RWPE2 (cell line): ENCODE measurements at places on chromosomes 13 and 19.

DNA sequence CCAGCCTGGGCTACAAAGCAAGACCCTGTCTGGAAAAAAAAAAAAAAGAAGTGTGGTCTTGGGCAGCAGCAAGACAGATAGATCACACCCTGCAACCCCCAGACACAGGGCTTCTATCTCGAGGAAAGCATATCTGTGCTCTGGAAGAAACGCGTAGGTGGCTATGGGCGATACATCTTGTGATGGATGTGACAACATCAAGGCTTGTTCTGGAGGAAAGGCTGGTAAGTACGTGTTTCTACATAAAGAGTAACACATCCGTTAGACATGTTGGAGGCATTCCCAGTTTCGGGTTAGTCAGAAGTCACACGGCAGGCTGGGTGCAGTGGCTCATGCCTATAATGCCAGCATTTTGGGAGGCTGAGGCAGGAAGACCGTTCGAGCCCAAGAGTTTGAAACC, 6.6 kb upstream of the DHDH start:
- peak; percentile 84 for DNase-seq

GRCh38 chr13:65461590-65461989, 1768.5 kb downstream of the PCDH9 start:
- no peak for DNase-seq

GRCh38 chr13:28333204-28333881, 161.6 kb downstream of the FLT1 start:
- DNase-seq = no peak

GRCh38 chr13:30551189-30551588, 66.5 kb upstream of the USPL1 start:
- no peak for DNase-seq

- DNase-seq = no peak
These were observed 53.2 kb upstream of the GAS6 start for GRCh38 chr13:113917096-113917495.

DNA sequence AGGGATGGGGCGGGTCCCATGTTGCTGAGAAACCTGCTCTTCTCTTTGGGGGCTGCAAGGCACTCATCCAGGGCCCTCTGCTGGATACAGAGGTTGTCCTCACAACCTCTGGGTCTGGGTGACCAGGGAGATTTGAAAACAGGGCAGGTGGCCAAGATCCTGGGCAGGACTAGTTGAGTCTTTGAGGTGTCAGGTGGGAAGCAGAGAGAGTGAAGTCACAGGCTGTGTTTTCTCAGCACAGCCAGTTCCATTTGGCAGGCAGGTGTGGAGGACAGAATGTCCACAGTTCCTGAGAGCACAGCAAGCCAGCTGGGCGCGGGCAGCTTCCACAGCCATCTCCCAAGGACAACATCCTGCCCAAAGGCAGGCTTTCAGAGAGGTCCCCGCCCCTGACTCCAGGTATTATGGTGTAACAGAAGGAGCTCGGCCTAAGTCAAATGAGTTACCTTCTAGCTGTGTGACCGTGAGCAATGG, 118.8 kb downstream of the NUFIP1 start:
- no peak for DNase-seq

DNA sequence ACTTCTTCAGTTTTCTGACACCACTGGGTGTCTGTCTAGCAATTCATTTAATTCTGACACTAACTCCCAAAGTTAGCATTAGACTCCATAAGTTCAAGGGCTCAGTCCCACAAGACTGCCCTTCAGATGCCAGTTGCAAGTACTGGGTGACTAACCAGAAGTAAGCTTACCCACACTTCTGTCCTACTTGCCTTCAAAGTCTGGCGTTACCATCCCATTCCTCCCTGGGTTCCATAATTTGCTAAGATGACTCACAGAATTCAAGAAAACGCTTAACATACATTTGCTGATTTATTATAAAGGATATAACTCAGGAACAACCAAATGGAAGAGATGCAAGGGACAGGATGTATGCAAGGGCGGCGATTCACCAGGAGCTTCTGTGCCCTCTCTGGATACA, 45.5 kb upstream of the NPAS1 start:
- DNase-seq = no peak

DNA sequence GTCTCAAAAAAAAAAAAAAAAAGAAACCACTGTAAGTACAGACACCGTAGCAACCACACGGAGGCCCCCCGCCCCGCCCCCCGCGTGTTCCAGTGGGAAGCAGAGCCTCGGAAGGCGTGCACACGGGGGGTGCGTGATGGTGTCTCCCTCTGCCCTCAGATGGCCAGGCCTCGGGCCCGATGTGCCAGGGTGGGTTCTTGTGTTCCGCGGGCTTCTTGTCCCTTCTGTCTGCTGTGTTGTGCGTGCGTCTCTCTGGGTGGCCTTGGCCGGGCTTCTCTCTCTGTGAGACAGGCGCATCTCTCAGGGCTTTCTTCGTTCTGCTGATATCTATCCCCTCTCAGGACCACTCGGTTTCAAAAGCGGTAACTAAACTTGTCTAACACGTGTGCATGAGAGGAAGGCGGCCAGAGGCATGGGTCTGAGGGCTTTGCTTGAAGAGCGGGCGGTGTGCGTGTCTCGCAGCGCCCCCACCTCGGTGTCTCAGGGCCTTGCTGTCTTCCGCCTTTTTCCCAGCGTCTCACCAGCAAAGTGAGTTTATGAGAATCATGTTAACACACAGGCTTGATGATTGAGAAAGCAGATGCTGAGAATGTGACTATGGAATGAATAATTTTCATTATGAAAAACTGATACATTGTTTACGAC, 12.6 kb downstream of the ATP11A start:
- no peak for DNase-seq

DNA sequence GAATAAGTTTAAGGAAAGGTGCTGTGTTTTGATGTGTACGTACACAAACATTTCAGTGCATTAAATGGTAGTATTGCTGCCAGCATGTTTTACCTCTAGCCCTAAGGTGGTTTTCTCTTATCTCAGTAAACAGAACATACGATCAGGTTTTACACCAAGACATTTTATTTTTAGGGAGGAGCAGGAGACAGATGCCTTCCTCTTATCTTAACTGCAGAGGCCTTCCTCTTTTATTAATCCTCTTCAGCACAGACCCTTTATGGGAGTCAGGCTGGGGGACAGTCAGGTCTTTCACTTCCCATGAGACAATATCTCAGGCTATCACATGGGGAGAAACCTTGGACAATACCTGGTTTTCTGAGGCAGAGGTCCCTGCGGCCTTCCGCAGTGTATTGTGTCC, 14.9 kb upstream of the ZNF611 start:
- no peak for DNase-seq

- DNase-seq = no peak
These were observed 138.6 kb upstream of the UFM1 start for GRCh38 chr13:38210928-38211596.

- DNase-seq = no peak
These were observed 23.3 kb downstream of the SMIM24 start for GRCh38 chr19:3456925-3457527.

DNA sequence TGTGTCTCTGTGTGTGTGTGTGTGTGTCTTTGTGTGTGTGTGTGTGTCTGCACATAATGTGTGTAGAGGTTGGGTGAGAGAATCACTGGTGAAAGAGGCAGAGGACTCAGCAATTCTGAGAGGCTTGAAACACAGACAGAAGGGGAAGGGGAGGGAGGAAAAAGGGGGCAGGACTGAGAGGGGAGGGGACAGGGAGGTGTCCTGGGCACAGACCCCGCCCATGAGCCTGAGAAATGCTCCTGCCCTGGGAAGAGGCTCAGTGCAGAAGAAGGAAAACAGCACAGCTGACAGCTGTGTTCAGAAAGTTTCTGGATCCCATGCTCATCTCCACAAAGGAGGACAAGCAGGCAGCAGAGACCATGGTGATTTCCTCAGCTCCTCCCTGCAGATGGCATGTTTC, 59.1 kb upstream of the CEACAM8 start:
- no peak for DNase-seq

- no peak for DNase-seq
These were observed 1658.6 kb upstream of the MIR17HG start for GRCh38 chr13:89688918-89689317.

DNA sequence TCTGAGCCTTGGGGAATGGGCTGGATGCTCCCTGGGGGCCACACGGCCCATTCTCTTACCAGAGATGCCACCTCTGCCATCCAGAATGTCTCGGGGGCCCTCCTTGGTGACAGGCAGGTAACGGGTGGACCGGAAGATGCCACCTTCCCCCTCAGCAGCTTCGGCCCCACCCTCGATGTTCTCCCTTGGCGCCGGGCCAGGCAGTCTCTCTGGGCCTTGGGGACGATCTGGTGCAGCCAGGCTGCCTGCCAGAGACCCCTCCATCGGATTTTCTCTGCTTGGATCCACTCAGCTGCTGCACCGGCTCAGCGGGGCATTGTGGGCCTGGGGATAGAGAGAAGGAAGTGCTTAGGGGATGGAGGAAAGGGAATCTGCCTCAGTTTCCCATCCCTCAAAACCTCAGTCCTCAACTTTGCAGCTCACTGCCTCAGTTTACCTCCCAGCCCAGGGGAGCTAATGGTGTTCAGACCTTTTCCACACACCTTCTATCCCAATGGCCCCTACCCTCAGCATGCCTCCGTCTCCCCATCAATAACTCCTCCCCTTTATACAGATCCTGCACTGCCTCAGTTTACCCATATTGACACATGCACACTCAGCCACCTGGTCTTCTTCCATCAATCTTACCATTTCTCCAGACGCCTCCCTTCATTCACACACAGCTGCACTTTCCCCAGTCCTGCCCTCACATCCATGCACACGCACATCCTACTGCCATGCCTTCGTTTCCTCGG, 1.5 kb downstream of the WIZ start:
- DNase-seq = peak; percentile 46

GRCh38 chr13:65468628-65469027, 1761.5 kb downstream of the PCDH9 start:
- no peak for DNase-seq

DNA sequence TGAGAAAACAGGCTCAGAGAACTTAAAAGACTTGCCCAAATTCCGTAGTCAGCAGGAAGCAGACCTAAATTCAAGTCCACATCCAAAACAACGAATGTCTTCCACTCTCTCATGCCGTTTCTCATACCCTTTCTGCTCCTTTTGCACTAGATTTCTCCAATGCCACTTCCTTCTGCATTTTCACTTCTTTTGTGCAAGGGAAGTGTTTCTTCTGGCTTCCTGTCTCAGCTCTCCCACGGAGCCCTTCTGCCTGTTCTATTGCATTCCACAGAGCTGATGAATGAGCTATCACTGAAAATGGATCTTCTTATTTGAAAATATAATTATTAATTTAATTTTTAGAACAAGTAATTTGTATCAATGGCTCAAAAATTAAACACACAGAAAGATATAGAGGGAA, 56.1 kb upstream of the STK24 start:
- no peak for DNase-seq

DNA sequence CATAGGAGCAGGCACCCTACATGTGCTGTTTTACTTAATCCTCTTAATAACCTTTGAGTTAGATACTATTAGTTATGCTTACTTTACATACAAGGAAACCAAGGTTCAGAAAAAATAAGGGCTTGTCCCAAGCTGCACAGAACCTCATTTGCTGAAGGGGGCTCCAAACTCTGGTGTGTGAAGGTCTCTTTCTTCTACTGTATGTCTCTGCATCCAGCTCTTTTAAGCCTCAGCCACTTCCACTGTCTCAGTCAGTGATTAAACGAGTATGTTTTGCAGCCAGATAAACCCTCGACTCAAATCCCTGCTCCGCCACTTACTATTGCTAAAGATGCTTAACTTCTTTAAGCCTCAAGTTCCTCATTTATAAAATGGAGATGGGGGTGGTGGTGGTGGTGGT, 112.4 kb upstream of the WASF3 start:
- DNase-seq = no peak

DNA sequence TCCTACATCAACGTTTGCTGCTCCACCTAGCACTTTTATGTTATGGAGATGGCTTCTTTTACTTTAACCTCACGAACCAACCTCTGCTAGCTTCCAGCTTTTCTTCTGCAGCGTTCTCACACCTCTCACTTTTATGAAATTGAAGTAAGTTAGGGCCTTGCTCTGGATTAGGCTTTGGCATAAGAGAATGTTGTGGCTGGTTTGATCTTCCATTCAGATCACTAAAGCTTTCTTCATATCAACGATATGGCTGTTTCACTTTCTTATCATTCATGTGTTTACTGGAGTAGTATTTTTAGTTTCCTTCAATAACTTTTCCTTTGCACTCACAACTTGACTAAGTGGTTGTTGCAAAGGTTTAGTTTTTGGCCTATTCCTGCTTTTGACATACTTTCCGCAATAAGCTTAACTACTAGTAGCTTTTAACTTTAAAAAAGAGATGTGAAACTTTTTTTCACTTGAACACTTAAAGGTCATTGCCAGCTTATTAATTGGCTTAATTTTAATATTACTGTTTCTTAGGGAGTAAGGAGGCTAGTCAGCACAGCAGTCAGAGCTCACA, 60.0 kb upstream of the SPRY2 start:
- no peak for DNase-seq

GRCh38 chr13:44814836-44815235, 174.4 kb downstream of the NUFIP1 start:
- no peak for DNase-seq

GRCh38 chr13:93690139-93690538, 463.5 kb downstream of the GPC6 start:
- DNase-seq = no peak

GRCh38 chr19:53908106-53908934, 758 bp upstream of the CACNG7 start:
- no peak for DNase-seq

GRCh38 chr13:74158028-74158427, 23.8 kb upstream of the KLF12 start:
- DNase-seq = no peak

DNA sequence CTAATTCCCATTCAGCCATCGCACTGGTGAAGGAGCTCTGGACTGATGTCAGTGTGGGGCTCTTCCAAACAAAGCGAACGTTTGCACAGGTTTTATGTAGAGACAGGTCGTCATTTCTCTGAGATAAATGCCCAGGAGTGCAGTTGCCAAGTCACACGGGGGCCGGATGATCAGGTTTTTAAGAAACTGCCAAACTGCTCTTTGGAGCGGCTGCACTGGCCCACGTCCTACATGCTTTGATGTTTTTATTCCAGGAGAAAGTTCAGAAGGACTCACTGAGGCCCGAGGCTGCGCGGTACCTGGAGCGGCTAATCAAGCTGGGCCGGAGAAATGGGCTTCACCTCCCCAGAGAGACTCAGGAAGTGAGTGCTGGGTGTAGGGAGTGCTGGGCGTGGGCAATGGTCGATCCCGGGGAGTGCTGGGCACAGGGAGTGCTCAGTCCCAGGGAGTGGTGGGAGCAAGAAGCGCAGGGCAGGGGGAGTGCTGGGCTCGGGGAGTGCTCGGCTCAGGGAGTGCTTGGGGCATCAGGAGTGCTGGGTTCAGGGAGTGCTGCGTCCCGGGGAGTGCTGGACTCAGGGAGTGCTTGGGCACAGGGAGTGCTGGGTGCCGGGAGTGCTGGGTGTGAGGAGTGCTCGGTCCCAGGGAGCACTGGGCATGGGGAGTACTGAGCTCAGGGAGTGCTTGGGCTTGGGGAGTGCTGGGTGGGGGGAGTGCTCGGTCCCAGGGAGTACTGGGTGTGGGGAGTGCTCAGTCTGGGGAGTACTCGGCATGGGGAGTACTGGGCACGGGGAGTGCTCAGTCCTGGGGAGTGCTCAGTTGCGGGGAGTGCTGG, 10.7 kb downstream of the THOP1 start:
- DNase-seq = no peak

GRCh38 chr13:113875837-113876281, 12.0 kb upstream of the GAS6 start:
- DNase-seq = no peak

GRCh38 chr13:45861322-45861721, 9.8 kb upstream of the SIAH3 start:
- no peak for DNase-seq
